ENCODE measurements at places on chromosomes 7 and 10. TPM values are rescaled to one million over a fixed set of nuclear protein-coding genes. Genes with fewer than 3 reads are reported as not detected.

DNA sequence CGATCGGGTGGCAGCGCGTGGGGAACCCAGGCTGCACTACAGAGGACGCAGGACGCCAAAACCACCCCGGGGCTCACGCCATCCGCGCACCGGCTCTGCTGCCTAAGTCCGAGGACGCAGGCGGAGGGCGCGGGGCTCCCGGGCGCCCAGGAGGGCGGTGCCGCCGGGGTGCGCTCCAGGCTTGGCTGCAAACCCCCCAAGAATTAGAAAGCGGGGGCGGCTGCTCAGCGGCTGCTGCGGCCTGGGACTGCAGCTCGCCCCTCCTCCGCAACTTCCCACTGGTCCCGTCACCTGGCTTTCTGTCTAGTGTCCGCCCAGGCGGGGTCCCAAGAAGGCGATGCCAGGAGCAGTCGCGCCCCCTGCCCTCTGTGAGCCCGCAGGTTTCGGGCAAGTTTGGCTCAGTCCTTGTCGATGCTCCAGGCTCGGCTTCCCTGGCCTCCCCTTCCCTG is 1.7 kb upstream of the POU6F2 start:
- DNase-seq: no peak

DNA sequence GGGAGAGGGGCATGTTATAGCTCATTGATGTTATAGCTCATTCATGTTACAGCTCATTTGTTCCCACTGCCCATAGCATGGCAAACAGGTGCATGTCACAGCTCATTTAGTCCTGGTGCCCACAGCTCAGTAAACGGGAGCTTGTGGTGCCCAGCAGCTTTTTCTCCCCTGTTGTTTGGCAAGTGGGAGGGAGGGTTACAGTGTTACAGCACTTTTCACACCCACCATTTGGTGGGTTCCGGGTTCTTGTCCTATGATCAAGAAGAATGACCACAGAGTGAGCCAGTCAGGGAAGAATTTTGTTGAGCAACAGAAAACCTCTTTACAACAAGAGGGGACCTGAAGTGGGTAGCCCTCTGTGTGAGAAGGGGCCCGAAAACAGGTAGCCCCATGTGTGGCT is 162.8 kb upstream of the CSTF2T start:
- DNase-seq: no peak

- DNase-seq: peak; percentile 35
Measured at GRCh38 chr7:132386201-132386681, 190.0 kb downstream of the PLXNA4 start.

Gene NODAL
- total RNA-seq: 4.6 TPM

Gene TEX47
- total RNA-seq: 1.2 TPM

Gene BICC1
- 12.8 TPM for total RNA-seq
